DND-41 (cell line): ENCODE measurements at places on chromosomes 3 and 15.

- DNase-seq: no peak
These were observed 54.5 kb downstream of the NEK11 start for GRCh38 chr3:131081224-131081623.

- no peak for DNase-seq
These were observed 365.0 kb downstream of the SV2B start for GRCh38 chr15:91465086-91465485.

GRCh38 chr3:46883054-46883829 lies 5.7 kb downstream of the PTH1R start:
- no peak for DNase-seq

- no peak for DNase-seq
These were observed 19.7 kb upstream of the TM4SF19 start for GRCh38 chr3:196357905-196358304.

- no peak for DNase-seq
These were observed 670 bp upstream of the ACAP2 start for GRCh38 chr3:195443391-195443989.

- no peak for DNase-seq
These were observed 69.2 kb downstream of the MAP2K5 start for GRCh38 chr15:67611370-67612369.

DNA sequence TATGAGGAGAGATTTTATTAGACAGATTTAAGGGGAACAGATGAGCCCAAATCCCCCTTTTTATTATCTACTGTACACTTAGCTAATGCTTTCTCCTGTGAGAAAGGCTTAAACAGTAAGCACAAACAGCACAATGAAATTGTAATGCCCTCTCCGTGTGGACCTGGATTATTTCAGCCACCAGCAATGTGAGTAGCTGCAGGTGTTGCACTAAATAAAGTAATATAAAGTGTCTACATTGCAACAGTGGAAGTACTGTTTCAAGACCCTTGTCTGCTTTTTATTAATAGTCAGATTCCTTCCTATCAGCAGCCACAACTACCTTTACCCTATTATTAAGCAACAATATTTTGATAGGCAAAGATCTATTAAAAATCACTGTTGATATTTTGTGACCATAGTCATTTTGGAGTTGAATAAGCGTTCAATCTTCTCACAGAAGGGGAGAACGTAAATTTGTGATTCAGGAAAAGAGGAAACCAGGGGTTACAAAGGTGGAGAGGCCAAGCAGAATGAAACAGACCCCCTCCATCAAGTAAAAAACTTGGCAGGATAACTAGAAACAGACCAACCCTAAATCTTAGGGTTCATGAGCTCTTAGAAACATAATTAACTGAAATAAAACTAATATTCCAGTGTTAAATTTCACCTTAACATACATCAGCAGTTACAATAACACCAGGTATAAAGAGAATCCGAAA lies 422.6 kb downstream of the MECOM start:
- no peak for DNase-seq

DNA sequence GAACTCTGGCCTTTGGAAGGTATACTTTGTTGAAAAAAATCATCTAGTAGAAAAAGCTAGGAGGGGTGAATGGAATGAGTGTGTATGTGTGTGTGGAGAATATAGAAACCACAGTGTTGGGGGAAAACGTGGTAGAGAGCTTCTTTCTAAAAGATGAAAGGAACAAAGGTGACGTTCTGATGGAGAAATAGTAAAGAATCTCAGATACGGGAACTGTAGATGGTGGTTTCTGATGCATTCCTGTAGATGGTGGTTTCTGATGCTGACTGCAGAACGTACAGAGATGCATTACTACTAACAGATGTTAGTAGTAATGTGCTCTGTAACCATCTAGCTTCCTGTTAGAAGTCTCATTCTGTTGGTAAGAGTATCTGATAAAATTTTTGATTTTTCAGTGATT lies 60.2 kb downstream of the VPS8 start:
- no peak for DNase-seq

DNA sequence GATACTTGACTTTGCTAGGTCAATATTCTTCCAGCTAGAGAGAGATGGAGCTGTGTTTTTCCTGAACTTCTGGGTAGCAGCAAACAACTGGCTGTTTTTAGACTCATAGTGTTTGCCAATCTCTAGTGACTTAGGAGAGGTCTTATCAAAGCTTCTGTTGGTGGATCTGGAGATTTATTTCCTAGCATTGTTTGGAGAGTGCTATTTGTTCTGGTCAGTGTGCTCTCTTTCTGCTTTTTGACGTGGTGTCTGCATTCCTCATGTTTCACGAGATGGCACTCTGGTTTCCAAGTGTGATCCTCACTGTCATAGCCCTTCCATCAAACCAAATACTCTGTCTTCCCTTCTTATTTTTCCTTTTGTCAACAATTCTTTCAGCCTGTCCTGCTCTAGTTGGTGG lies 88.6 kb upstream of the DAZL start:
- DNase-seq: no peak

DNA sequence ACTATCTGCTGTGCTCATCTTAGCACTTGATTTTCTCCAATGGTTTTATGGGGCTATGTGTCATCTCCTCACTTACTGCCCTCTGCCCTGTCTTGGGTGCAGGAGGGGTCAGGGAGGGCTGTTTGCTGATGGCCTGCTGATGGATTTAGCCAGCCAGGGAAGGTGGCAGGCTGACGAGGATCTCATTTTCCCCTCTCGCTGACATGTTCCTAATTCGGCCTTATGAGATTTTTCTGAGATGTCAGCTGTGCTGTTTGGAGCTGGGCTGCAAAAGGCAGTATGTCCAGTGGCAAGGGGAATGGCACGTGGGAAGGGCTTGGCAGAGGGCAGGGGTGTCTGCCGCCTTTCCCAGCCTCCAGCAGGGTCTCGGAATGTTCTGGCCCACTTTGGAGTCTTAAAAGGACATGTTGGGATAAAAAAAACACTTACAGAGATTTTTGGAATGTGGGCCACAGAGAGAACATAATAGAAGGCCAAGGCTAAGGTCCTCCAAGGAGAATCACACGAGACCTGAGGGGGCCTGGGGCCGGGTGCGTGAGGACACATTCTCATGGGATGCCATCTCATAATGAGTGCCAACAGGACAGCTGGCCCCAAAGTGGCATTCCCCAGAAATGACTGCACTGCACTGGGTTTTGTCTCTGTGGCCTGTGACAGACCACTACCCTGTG lies 303.8 kb downstream of the TLE3 start:
- no peak for DNase-seq

DNA sequence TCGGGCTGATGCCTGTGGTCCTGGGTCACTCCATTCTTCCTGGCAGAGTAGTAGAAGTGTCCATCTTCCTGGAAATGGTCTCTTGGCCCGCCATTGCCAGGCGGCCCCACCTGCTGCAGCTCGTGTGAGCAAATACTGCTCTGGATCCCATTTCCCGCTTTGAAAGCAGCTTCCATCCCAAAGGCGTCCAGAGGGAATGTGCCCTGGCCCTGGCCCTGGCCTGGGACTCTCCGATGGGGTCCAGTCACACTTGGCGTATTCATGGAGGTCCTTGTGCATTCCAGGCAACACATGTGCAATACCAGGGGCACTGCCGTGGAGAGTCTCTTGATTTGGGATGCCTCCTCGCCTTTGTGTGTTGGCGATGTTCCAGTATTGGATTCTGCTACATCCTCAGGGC lies 111.1 kb downstream of the SNRPN start:
- no peak for DNase-seq

GRCh38 chr3:108342837-108343486 lies 46.6 kb downstream of the HHLA2 start:
- no peak for DNase-seq

GRCh38 chr3:23051240-23052140 lies 151.6 kb upstream of the UBE2E2 start:
- no peak for DNase-seq

DNA sequence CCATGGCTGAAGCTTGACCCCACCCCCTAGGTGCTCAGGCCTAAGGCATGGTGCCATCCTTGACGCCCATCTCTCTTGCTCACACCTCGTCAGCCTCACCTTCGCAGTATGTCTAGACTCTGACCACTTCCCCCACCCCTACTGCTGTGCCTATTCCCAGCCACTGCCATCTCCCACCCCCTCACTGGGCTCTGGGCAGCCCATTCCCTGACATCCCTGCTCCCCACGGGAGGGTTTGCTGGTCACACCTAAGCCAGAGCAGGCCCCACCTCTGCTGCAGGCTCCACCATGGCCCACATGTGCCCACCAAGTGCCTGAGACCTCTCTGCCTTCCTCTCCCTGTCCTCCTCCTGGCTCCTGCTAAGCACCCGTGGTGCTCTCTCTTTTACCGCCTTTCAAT lies 47.7 kb upstream of the PRR23E start:
- DNase-seq: no peak

GRCh38 chr15:93762036-93762435 lies 469.3 kb upstream of the MCTP2 start:
- no peak for DNase-seq

- DNase-seq: no peak
These were observed 52.1 kb downstream of the DNAH1 start for GRCh38 chr3:52367891-52368880.
